ENCODE measurements at places on chromosomes 2 and 18. TPM values are rescaled to one million over a fixed set of nuclear protein-coding genes. Genes with fewer than 3 reads are reported as not detected.

The GKN1 gene
- total RNA-seq: not detected

The CGREF1 gene
- 0.61 TPM for total RNA-seq

The CCDC121 gene
- total RNA-seq: 1.5 TPM

The ALPG gene
- not detected for total RNA-seq

The B3GNT7 gene
- 0.34 TPM for total RNA-seq

The RGPD4 gene
- not detected for total RNA-seq

The TBC1D8 gene
- 0.70 TPM for total RNA-seq

The KIDINS220 gene
- total RNA-seq: 27.2 TPM

The PLGLB1 gene
- total RNA-seq: 3.7 TPM

The MBP gene
- total RNA-seq: 87.0 TPM

The SETBP1 gene
- total RNA-seq: 8.4 TPM

The APCDD1 gene
- total RNA-seq: not detected

- H3K27ac ChIP-seq: no peak overlapping the region
- H3K36me3 ChIP-seq: no peaks in the 10 kb centered on the region
- H3K4me1 ChIP-seq: peaks cover 7% of the 10 kb centered on the region
- H3K4me3 ChIP-seq: no peak overlapping the region
Observed at GRCh38 chr18:74116633-74117554, 30.7 kb downstream of the FBXO15 start.

- no peak overlapping the region for H3K27ac ChIP-seq
- no peaks in the 10 kb centered on the region for H3K36me3 ChIP-seq
- H3K4me3 ChIP-seq: no peak overlapping the region
- DNase-seq: no peak
- no peaks in the 10 kb centered on the region for H3K4me1 ChIP-seq
Observed at GRCh38 chr18:37560003-37560402, 5.6 kb downstream of the CELF4 start.

DNA sequence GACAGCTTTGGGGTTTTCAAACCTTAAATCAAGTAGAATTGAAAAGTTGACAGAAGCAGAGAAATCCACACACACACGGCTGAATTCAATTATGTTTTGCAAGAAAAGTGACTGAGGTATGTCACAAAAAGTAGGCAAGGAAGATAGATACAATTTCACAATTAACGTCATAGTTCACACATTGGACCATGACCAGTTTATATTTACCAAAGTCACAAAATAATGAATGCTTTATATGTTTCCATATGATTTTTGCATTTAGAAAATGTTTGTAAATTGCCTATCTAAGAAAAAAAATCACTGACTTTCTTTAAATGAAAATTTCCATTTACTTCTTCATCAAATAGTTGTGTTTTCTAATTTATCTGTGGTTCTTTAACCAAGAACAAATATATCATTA, 29.4 kb upstream of the ZNF516 start:
- no peak overlapping the region for H3K27ac ChIP-seq
- peaks cover 24% of the 10 kb centered on the region for H3K27me3 ChIP-seq
- DNase-seq: no peak
- H3K4me3 ChIP-seq: no peak overlapping the region
- H3K36me3 ChIP-seq: no peaks in the 10 kb centered on the region
- peaks cover 8% of the 10 kb centered on the region for H3K4me1 ChIP-seq

DNA sequence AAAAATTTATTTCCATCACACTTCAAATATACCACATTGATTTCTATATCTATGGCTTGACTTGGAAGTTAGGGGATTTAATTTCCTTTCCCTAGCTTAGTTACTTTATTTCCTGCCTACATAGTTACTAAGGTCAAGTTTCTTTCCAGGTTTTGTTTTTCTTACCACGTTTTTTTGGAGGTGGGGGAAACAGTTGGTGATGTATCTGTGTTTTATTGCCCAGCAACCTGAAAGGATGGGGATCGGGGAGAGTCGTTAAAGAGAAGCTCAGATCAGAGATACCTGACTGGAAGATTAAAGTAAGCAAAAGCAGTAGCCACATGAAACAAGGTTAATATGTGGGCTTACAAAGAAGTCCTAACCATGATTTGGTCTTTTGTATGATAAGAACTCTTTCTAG, 127.8 kb downstream of the OSBPL6 start:
- no peak overlapping the region for H3K4me3 ChIP-seq
- no peaks in the 10 kb centered on the region for H3K4me1 ChIP-seq
- no peak for DNase-seq
- no peaks in the 10 kb centered on the region for H3K36me3 ChIP-seq

DNA sequence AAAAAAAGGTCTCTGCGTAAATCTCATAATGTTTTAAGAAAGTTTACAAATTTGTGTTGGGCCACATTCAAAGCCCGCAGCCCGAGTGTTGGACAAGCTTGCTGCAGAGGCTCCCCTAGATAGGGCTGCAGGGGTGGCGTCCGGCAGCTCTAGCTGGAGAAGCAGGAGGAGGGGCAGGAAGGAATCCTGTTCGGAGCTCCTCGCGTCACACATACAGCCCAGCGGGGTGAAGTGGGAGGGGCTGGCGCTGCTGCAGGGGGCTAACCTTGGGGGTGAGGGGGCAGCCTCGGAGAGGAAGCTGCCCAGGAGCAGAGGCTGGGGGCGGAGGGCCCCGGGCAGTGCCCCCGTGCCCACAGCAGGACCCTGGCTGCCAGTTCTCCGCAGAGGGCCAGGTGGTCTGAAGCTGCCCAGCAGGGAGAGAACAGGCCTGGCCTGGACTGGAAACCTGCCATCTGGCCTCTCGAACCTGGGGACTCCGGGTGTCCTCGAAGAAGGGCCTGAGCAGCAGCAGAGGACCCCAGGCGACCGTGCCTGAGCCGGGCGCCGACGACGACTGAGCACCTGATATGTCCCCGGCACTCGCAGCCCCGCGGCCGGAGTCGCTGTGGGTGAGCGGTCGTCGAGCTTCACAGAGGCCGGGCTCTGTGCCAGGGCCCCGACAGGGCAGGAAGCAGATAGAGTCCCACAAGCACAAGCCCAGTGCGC, 2.6 kb upstream of the GPR35 start:
- peaks cover 87% of the 10 kb centered on the region for H3K4me1 ChIP-seq
- DNase-seq: peak; percentile 44
- peak overlapping the region; percentile 65 for H3K4me3 ChIP-seq
- H3K27me3 ChIP-seq: no peaks in the 10 kb centered on the region

DNA sequence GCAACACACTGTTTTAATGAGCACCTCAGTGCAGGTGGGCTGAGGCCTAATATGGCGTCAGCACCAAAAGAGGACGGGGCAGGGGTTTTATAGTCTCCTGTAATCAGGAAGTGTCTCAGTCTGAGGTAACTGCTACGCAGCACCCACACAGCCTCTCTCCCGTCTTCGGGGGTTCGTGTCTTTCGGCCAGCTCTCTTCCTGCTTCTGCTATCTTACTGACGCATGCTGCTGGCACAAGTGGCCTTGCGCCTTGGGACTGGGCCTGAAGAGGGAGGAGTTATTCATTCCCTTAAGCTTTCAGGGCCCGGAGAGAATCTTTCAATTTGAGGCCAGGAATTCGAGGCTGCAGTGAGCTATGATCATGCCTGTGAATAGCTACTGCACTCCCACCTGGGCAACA, 14.5 kb upstream of the PAPOLG start:
- H3K27me3 ChIP-seq: peaks cover 11% of the 10 kb centered on the region
- peaks cover 2% of the 10 kb centered on the region for H3K36me3 ChIP-seq
- H3K4me3 ChIP-seq: no peak overlapping the region
- no peak overlapping the region for H3K27ac ChIP-seq
- H3K4me1 ChIP-seq: peaks cover 30% of the 10 kb centered on the region

- no peak overlapping the region for H3K4me3 ChIP-seq
- H3K4me1 ChIP-seq: no peaks in the 10 kb centered on the region
- H3K27me3 ChIP-seq: peaks cover 3% of the 10 kb centered on the region
- no peak for DNase-seq
- H3K36me3 ChIP-seq: no peaks in the 10 kb centered on the region
Observed at GRCh38 chr2:201925056-201925455, 108.6 kb upstream of the FZD7 start.

GRCh38 chr2:16302431-16303272, 362.3 kb downstream of the MYCN start:
- no peaks in the 10 kb centered on the region for H3K36me3 ChIP-seq
- H3K27me3 ChIP-seq: peaks cover 13% of the 10 kb centered on the region
- DNase-seq: no peak
- no peak overlapping the region for H3K27ac ChIP-seq
- H3K4me3 ChIP-seq: no peak overlapping the region

DNA sequence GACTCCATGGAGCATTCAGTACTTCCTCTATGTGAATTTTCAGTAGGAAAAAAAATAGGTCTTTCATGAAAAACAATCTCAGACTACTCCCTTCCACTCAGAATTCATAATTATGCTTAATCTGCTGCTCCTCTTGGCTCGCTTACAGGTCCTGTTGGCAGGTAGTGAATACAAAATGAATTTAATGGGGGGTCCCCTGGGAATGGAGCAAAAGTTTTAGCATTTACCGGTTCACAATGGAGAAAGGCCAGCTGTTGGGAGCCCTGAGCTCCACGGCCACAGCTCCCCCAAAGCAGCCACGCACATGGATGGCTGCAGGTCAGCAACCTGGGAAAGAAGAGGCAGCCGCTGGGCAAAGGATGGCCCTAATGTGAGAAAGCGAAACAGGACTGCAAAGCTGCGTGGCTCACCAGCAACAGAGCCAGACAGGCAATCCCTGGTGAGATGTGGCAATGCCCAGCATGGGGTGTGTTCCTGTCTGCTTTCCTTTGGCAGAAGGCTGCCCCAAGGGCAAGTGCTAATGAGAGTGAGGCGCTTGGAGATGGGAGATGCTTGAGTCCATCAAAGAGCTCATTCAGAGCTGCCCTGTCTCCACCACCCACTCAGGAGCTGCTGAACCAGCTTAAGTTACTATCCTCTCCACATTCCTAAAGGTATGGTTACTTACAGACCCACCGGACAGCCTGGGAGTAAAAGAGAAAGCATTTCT, 447.4 kb downstream of the EPHA4 start:
- H3K4me3 ChIP-seq: no peak overlapping the region
- DNase-seq: no peak
- no peaks in the 10 kb centered on the region for H3K4me1 ChIP-seq
- H3K36me3 ChIP-seq: no peaks in the 10 kb centered on the region

DNA sequence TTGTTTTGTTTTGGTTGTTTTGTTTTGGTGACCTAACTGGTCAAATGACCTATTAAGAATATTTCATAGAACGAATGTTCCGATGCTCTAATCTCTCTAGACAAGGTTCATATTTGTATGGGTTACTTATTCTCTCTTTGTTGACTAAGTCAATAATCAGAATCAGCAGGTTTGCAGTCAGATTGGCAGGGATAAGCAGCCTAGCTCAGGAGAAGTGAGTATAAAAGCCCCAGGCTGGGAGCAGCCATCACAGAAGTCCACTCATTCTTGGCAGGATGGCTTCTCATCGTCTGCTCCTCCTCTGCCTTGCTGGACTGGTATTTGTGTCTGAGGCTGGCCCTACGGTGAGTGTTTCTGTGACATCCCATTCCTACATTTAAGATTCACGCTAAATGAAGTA, at the start of gene TTR:
TTR (plus strand) TSS at position 250 of the 400 bp plus-strand sequence; CDS start at position 276, 26 bp downstream.
- H3K36me3 ChIP-seq: no peaks in the 10 kb centered on the region
- H3K4me3 ChIP-seq: no peak within 1 kb of the TSS
- H3K4me1 ChIP-seq: no peaks in the 10 kb centered on the region

GRCh38 chr18:3782901-3783300, 332.9 kb downstream of the TGIF1 start:
- no peak overlapping the region for H3K27ac ChIP-seq
- H3K4me3 ChIP-seq: no peak overlapping the region
- H3K4me1 ChIP-seq: no peaks in the 10 kb centered on the region
- H3K36me3 ChIP-seq: no peaks in the 10 kb centered on the region
- DNase-seq: no peak
- no peaks in the 10 kb centered on the region for H3K27me3 ChIP-seq

- H3K4me3 ChIP-seq: no peak overlapping the region
- DNase-seq: no peak
- H3K36me3 ChIP-seq: no peaks in the 10 kb centered on the region
- H3K27me3 ChIP-seq: no peaks in the 10 kb centered on the region
- no peaks in the 10 kb centered on the region for H3K4me1 ChIP-seq
Observed at GRCh38 chr18:62777814-62778213, 62.5 kb downstream of the PHLPP1 start.

GRCh38 chr2:144770616-144771230, 250.8 kb upstream of the ZEB2 start:
- H3K4me3 ChIP-seq: no peak overlapping the region
- no peaks in the 10 kb centered on the region for H3K4me1 ChIP-seq
- no peaks in the 10 kb centered on the region for H3K27me3 ChIP-seq
- H3K27ac ChIP-seq: no peak overlapping the region
- no peak for DNase-seq

GRCh38 chr18:26003356-26003755, 87.1 kb downstream of the SS18 start:
- no peak overlapping the region for H3K27ac ChIP-seq
- H3K4me3 ChIP-seq: no peak overlapping the region
- H3K27me3 ChIP-seq: peaks cover 3% of the 10 kb centered on the region
- no peak for DNase-seq
- no peaks in the 10 kb centered on the region for H3K4me1 ChIP-seq
- H3K36me3 ChIP-seq: no peaks in the 10 kb centered on the region

- no peaks in the 10 kb centered on the region for H3K27me3 ChIP-seq
- peaks cover 11% of the 10 kb centered on the region for H3K36me3 ChIP-seq
- H3K4me1 ChIP-seq: peaks cover 38% of the 10 kb centered on the region
- peak overlapping the region; percentile 71 for H3K4me3 ChIP-seq
- DNase-seq: peak; percentile 97
Observed at GRCh38 chr2:231662028-231662810, 46.1 kb upstream of the PTMA start.

DNA sequence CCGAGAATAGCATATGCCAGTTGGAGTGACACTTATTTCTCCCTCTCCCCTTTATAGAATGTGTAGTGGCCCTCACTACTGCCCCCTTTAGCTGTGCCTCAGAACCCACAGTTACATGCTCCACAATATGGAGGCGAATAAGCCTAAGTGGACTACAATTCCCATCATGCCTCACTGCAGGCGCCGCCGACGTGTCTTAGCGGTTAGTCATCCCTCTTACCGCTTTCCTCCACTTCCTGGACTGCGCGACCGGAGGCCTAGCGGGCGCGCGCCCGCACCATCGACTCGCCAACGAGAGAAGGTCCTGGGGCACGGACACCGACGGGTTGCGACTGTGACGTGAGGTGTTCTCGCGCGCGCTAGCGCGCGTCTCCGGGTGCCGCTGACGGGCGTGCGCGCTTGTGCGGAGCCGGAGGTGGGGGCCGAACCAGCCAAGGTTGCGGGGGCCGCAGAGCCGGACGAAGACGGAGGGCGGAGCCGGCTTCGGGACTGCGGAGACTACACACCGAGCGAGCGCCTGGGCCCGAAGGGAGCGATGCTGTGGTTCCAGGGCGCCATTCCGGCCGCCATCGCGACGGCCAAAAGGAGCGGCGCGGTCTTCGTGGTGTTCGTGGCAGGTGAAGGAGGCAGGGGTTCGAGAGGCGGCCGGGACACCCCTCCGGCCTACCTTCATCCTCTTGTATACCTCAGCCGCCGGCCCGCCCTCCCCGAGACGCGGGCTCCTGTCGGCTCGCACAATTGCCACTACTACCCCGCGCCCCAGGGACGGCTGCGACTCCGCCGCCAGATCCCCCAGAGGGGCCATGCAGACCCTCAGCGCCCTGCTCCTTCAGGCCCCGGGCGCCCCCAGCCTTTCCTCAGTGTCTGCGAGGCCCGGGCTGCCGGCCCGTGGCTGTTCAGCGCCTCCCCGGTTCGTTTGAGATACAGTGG, at the start of gene UBXN4:
UBXN4 (plus strand) TSS at position 461 of the 930 bp plus-strand sequence; CDS start at position 536, 75 bp downstream.
- peaks cover 28% of the 10 kb centered on the region for H3K36me3 ChIP-seq
- peak within 1 kb of the TSS; percentile 99 for H3K27ac ChIP-seq
- no peaks in the 10 kb centered on the region for H3K27me3 ChIP-seq
- peak within 1 kb of the TSS; percentile 97 for H3K4me3 ChIP-seq
- peaks cover 31% of the 10 kb centered on the region for H3K4me1 ChIP-seq

GRCh38 chr18:79699653-79700052, 20.1 kb downstream of the CTDP1 start:
- DNase-seq: no peak

- no peaks in the 10 kb centered on the region for H3K27me3 ChIP-seq
- H3K27ac ChIP-seq: no peak overlapping the region
- H3K4me1 ChIP-seq: no peaks in the 10 kb centered on the region
- H3K36me3 ChIP-seq: peaks cover 12% of the 10 kb centered on the region
- no peak overlapping the region for H3K4me3 ChIP-seq
Observed at GRCh38 chr18:35671966-35672603, 90.5 kb downstream of the GALNT1 start.
